EL (cell line): ENCODE measurements at places on chromosomes 1 and 21.

GRCh38 chr1:8242498-8242897, 75.4 kb upstream of the SLC45A1 start:
- DNase-seq: no peak

GRCh38 chr1:53576381-53576801, 117.2 kb downstream of the DMRTB1 start:
- no peak for DNase-seq

- DNase-seq: no peak
These were observed 44.5 kb upstream of the EDN2 start for GRCh38 chr1:41528726-41529605.

GRCh38 chr1:93605026-93605568, 76.5 kb downstream of the BCAR3 start:
- no peak for DNase-seq

- no peak for DNase-seq
These were observed 30.0 kb downstream of the CACHD1 start for GRCh38 chr1:64499966-64500365.

DNA sequence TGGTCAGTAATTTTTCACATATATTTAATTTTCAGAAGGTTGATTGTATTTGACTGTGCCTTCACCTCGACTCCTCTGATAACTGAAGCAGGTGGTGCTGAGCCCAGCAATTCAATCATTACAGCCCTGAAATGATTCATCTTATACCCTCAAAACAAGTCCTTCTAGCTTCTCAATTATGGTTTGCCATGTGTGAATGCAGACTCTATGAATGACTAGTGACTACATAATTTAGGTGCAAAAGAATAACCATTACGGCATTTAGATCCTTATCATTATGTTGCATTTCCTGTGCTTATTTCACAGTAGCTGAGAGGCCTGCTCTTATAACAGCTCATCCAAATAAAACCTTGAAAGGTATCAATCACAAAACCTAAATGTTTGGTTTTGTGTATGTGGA, 54.0 kb upstream of the COL11A1 start:
- peak; percentile 31 for DNase-seq

GRCh38 chr1:201584471-201585092, 45.7 kb downstream of the NAV1 start:
- peak; percentile 93 for DNase-seq

- peak; percentile 37 for DNase-seq
These were observed 10.5 kb downstream of the KCNJ15 start for GRCh38 chr21:38267136-38267755.

DNA sequence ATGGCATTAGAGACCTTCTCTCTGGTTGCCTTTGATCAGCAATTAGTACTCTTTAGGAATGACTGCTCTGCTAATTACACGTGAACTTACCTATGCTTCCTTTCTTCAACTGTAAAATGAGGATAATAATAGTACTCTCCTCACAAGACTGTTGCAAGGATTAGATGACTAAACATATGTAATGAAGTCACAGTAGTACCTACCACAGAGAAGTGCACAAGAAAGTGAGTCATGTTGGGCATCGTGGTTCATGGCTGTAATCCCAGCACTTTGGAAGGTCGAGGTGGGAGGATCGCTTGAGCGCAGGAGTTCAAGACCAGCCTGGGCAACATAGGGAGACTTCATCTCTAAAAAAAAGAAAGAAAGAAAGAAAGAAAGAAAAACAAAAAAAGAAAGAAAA, 68.1 kb upstream of the AK4 start:
- peak; percentile 30 for DNase-seq

DNA sequence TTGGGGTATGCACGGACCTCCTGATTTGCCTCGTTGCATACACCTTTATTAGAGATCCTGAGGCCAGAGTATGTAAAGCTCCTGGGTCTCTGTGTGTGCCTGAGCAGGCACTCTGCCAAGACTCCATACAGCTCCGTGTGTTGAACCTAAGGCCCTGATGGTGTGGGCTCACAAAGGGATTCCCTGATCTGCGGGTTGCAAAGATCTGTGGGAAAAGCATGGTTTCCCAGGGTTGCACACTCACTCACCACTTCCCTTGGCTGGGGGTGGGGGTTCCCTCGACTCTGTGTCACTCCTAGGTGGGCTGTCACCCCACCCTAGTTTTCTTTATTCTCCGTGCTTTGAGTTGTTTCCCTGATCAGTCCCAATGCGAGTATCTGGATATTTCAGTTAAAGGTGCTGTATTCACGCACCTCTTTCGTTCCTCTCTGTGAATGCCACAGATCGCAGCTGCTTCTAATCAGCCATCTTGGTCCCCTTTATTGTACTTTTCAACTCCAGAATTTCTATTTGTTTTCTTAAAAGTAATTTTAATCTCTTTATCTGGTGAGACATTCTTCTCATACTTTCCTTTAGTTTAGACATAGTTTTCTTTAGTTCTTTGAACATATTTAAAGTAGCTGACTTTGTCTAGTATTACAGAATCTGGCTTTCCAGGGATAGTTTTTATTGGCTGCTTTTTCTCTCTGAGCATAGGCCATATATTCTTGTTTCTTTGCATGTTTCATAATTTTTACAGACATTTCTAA, 39.0 kb upstream of the F3 start:
- DNase-seq: peak; percentile 63

DNA sequence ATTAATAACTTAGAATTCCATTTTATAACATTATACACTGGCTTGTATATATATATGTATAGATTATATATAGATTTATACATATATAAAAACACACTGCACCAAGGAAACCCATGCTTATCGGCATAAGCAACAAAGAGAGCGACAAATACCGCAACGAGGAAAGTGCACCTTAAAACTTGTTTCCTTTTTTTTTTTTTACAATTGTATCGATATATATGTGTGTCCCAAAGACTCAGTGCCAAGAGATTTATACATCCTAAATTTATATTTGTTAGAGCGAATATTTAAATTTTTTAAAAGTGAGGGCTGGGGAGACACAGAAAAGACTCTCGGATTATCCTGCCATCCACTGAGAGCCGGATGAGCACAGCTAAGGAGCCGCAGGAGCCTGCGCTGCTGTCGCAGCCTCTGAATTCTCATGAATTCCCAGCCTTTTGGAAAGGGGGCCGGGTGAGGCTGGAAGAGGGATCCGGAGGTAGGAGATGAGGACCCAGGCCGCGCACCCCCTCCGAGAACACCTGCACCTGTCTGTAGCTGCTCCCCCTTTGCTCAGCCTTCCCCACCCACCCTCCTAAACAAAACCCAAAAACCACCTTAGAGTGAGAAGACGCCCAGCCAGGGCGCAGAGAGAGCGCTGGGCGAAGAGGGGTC, 5.2 kb downstream of the DMRTA2 start:
- DNase-seq: no peak

GRCh38 chr1:29441916-29442668, 205.8 kb downstream of the PTPRU start:
- no peak for DNase-seq
